ENCODE measurements at places on chromosomes 5 and 9.

DNA sequence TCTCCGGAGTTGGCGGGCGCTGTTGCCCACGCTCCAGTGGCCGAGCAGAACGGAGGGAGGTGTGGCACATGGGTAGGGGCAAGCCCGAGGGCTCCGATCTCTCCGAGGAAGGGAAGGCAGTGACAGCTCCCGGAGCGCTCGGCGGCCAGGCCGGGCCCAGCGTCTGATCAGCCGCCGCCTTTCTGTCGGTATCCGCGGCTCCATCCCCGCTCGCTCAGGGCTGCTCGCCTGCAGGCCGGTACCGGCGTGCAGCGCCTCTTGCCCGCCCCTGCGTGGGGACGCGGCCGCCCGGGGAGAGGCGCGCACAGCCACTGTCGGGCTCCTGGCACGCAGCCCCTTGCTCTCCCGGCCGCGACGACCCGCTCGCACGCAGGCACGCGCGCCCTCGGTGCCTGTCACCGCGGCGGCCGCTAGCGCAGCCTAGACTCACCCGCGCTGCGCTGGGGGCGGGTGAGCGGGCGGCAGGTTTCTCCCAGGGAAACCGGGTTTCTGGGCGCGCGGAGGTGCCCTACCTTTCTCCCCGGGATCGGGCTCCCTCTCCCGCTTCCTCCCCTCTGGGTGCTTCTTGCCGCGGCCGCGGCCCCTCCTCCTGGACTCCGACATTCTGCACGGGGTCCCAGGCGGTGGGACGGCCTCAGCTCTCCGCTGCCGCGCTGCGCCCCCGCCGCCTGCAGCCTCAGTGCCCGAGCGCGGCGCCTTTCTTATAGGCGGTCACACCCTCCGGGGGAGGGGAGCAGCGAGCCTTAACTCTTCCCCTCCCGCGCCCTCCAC is 108.4 kb downstream of the PSD2 start:
- DNase-seq, result peak; percentile 51

DNA sequence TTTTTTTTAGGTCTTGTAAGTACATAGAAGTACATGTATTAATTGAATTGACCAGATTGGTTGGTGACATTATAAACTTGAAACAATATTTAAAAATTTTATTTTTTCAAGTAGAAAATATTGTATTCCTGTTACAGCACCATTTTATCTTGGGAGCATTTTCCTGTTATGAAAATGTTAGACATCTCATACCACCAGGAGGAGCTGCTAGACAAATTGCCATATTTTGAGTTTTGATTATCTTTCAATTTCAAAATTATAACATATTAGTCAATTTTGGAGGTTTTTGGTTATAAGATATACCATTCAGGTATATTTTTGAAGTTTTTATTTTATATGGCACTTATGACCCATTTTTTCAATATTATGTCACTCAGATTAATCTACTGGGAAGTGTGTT is 84.4 kb downstream of the CNTLN start:
- DNase-seq, result no peak

GRCh38 chr5:107781451-107781850 is 110.7 kb upstream of the EFNA5 start:
- no peak for DNase-seq

DNA sequence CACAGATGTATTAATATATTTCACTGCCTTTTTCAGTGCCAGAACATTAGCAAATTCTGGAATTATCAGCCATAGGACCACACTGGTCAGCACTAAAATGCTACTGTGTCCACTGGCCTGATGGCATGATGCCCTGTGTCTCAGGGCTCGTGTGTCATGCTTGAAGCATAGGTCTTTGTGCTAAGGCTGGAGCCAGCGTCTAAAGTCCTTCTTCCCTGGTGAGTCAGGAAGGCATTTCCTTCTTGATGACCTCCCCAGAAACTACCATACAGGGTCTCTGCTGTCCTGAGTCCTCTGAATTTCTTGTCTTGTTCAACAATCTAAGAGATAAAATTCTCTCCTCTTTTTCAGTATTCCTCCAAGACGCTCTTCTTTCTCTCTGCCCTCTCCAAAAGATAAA is 489.9 kb downstream of the PSAT1 start:
- no peak for DNase-seq

- no peak for DNase-seq
Measured at GRCh38 chr5:177973066-177973635, 22.9 kb downstream of the PROP1 start.

DNA sequence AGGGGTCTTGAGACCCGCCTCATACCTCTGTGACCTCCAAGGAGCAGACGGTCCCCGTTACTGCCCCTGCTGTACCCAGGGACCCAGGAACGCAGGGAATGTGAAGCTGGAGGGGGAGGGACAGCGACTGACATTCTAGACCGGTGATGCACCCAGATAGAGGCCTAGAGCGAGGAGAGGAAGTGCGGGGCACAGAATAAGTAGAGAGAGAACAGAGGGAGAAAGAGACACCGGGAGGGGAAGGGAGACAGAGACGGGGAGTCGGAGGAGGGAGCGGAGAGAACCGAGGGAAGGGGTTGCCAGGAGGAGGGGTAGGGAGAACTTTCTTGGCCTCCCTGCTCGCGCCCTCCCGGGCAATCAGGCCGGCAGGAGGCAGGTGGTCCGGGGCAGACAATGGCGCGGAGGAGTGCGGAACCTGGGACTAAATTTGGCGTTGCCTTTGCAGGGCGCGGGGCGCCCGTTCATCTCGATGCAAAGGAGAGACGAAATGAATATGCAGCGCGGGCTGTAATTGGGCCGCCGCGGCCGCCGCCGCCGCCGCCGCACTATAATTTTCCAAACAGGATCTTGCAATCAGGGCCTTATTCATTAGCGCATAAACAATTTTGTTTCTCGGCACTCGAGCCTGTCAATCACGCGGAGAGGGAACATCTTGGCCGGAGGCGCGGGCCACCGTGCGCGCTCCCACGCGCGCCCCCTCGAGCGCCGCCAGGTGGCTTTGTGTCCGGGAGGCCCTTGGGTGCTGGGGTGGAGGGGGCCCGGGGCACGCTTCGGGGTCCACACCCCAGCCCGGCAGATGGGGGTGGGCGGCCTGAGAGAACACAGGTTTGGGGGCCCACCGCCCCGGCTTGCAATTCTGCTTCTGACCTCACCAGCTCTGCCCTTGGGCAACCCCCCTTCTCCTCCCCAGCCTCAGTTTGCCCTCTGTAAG is 33.0 kb downstream of the NDUFA8 start:
- DNase-seq, result no peak

DNA sequence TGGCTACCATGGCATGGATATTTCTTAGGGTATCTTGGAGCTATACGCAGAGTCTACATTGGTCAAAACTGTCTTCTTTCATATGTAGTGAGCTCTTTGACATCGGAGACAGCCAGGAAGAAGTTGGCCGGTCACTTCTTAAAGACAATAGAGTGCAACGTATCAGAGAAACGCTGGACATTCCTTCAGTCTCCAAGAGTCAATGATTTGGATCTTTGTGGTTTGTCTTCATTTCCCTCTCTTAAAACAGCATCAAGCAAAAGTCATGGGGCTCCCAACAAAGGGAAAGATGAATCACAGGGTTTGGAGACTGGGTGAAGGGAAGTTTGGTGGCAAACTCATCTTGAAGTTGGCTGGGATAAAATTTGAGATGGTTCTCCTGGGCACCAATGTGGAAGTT is 320.1 kb downstream of the AGTPBP1 start:
- DNase-seq, result no peak

DNA sequence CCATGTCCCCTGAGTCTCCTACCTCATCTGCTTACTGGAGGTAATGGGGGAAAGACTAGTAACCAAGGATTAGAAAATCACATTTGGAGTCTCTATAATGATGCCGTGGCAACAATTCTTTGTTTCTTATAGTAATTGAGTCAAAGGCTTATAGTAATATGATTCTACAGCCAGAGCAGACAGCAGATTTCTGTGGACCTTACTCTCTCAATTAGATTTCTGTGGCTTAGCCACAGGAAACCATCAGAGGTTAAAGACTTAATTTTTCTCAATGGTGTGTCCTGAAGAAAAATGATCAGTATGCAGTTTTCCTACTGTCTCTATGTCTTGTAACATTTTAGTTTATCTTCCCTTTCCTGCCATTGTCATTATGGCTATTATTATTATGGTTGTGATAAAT is 59.3 kb upstream of the CD180 start:
- DNase-seq, result no peak

- DNase-seq, result peak; percentile 49
Measured at GRCh38 chr9:124869986-124870560, 8.1 kb downstream of the ARPC5L start.

DNA sequence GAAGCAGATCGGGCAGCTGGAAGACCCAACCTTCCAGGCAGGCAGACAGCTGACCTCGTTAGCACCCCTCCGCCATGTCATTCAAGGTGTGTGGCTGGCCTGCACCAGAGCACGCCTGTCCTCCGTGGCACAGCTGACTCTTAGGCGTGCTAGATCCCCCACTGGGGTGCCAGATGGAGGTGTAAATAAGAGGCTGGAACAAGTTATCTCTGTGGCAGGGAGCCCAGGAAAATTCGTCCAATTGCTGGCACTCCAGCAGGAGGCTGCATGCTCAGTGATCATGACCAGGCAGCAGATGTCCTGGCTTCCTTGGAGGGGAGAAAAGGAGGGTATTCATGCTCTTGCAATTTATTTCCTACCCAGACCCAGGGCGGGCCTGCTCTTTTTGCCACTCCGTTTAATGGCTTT is 7.8 kb upstream of the ALDOB start:
- DNase-seq, result peak; percentile 40

DNA sequence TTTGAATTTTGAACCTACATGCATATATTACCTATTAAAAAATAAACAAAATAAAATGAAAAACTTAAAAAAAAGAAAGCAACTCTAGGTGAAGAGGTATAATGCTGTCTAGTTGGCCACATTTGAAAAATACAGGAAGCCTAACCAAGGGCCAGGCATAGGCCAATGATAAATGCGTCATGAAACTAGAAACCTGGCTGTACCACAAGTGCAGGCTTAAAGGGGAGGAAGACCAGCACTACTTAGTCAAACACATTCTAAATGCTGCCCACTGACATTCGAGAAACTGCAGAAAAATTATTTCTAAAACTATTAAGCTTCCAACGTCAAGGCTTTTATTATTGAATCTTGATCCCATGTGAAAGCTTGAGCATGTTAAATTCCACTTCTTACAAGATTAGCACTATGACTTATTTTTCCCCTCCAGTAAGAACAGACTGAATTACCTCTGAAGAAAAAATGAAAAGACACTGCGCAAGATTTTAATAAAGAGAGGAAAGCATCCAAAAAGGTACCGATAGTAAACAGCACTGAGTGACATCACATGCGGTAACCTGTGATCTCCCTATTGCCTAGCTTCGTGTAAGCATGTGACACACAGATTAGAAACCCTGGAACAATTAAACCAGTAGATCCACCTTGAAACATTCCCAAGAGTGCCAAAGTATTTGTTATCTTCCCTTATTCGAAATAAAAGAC is 16.2 kb downstream of the CDC14B start:
- peak; percentile 45 for DNase-seq

DNA sequence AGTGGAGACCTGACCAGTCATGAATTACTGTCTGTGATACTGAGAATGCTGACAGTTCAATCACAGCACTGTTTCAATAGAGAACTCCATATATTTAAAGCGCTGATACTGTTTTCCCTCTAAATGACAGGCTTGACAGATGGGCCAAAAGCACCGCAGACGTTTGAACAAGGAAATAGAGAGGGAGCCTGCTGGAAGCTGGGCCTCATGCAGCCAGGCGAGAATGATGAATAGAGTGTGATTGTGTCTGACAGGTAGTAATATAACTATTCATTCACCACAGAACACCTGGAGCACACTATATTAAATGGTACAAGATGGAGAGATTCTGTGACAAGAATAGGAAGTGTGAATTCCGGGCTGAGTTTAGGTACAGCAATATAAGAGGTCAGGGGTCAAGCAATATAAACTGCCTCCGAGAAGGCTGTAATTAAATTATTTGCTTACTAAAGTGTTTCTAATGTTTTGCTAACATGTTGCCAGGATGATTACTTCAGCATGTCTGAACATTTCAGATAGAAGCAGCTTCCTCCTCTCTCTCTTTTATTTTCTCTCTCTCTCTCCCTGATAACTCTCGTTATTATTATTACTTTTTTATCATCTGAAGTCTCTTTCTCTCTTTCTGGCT is 297.7 kb downstream of the CSNK1G3 start:
- DNase-seq, result no peak

GRCh38 chr5:107112216-107112615 is 558.5 kb downstream of the EFNA5 start:
- DNase-seq, result no peak

DNA sequence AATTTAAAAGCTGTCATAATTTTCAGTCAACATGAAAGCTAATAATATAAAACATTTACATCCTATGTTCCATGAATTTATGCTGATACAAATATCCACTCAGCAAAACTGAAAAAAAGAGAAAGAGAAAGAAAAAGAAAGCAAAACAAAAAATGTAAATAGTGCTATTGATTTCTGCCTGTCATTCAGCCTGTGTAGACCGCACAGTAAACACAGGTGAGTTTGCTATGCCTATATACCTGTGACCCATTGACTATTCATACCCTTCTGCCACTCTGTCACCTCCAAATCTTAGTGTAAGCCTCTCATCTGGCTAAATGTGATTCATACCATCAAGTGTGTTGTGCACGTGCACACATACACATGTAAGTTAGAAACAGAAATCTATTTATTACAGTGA is 359.0 kb upstream of the RORB start:
- DNase-seq, result no peak

DNA sequence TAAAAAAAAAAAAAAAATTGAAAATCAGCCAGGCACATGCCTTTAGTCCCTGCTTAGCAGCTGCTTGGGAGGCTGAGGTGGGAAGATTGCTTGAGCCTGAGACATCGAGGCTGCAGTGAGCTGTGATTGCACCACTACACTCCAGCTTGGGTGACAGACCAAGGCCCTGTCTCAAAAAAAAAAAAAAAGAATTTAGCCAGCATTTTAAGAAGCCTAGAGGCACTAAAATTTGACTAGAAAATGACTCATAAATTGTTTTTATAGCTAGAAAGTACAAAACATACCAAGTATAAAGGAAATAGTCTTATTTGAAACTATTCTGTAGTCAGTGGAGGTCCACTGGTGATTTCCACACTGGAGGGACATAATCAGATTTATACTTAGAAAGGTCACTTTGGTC is 17.5 kb downstream of the LRRC70 start:
- DNase-seq, result no peak

- no peak for DNase-seq
Measured at GRCh38 chr9:15357050-15357653, 50.1 kb upstream of the TTC39B start.

- DNase-seq, result peak; percentile 73
Measured at GRCh38 chr5:139847790-139848507, 52.3 kb downstream of the PSD2 start.

DNA sequence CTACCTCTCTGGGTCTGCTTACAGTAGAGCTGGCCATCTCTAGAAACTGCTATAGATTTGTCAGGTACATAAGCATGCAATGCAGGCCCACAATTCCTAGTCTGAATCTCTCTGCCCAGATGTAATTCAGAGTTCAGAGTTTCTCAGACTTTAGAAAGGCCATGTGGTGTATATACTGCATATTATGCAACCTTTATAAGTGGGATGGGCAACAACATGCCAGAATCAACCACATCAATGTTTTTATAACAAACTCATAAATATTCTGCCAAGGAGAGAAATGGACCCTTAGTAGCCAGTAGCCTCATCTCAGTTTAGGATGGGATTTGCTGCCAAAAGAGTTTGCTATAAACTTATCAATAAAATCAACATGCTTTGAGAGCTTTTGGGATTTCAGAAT is 78.8 kb downstream of the SLC1A1 start:
- no peak for DNase-seq

Measured in femur (tissue), 1 donor.